ENCODE measurements at places on chromosomes 6 and 20.

DNA sequence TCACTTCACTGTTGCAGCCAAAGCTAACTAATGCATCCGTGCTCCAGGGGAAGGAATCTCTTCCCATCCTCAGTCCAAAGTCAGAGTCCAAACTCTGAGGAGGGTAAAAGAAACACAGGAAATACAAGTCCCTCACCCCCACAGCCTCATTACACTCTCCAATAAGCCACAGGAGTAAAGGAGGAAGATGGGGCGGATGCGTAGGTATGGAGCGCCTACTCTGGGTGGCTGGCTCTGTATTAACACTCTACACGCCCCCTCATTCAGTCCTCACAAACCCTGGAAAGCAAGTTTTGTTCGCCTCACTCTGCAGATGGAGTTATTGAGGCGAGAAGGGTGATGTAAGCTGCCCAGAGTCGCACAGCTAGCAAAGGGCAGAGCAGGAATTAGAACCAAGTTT lies 242.9 kb downstream of the NRN1 start:
- DNase-seq = no peak

- no peak for DNase-seq
Measured at GRCh38 chr6:26022737-26023136, 60.1 kb downstream of the TRIM38 start.

DNA sequence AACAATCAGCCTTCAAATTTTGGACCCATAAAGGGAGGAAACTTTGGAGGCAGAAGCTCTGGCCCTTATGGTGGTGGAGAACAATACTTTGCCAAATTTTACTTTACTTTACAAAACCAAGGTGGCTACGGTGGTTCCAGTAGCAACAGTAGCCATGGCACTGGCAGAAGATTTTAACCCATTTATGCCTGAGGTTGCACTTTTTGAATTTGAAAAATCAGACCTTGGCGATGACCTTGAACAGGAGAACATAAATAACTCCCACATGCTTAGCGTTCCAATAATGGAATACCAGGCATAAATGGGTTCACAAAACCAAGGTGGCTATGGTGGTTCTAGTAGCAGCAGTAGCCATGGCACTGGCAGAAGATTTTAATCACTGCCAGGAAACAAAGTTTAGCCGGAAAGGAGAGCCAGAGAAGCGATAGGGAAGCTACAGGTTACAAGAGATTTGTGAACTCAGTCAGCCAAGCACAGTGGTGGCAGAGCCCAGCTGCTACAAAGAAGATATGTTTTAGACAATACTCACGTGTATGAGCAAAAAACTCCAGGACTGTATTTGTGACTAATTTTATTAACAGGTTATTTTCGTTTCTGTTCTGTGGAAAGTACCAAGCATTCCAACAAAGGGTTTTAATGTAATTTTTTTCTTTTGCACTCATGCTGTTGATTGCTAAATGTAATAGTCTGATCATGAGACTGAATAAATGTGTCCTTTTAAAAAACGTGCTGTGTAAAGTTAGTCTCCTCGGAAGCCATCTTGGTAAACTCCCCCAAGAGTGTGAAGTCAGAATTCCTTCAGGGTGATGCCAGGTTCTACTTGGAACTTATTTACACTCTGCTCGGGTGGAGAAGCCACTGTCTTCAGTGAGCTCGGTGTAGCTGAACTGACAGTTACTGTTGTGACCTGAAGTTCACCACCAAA lies 6.7 kb downstream of the SFT2D1 start:
- DNase-seq = no peak

GRCh38 chr6:81749707-81750106 lies 2.8 kb downstream of the TENT5A start:
- DNase-seq = no peak

GRCh38 chr6:117674503-117674902 lies 766 bp upstream of the NUS1 start:
- no peak for DNase-seq

DNA sequence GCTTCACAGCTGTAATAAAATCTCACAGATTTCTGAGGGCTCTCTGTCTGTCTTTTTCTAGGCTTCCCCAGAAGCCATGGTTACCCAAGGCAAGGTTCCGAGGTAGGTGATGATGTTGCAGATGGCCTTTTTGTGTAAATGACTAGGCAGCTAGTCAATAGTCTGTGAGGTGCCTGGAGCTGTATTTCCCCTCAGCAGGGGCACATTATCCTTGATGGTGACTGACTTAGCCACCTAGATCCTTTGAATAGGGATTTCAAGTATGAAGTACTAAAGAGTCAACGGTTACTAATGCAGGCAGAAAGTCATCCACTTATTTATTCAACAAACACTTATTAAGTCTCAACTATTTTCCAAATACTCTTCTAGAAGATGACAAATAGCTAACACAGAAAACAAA lies 49.3 kb upstream of the L3MBTL3 start:
- no peak for DNase-seq

DNA sequence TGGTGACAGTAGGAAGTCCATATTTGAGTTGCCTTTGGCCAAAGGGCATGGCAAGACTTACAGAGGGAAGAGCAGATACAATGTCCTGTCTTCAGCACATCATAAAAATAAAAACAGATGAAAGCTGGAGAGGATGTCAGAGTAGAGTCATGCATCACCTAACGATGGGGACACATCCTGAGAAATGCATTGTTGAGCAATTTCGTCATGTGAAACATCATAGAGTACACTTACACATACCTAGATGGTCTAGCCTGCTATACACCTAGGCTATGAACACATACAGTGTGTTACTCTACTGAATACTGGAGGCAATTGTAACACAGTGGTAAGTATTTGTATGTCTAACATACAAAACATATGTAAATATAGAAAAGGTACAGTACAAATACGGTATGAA lies 75.6 kb downstream of the VEGFA start:
- no peak for DNase-seq

DNA sequence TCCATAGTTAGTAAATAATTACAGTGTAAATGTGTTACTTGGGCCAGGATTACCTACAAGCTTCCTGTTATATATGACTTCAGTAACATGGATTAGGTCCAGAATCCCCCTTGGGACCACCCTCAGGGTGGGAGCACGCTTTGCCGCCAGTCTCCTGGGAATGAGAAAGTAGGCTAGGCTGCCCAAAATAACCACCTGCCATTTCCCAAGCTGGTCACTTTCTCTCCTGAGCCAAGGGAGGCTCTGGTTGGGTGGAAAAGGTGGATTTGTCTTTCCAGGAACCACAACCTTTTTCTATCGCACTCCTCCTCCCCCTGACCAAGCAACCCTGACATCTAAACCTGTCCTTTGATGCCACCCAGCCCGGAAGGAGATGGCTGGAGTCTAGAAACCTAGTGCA lies 9.6 kb upstream of the RIMS4 start:
- DNase-seq = no peak

- DNase-seq = peak; percentile 93
Measured at GRCh38 chr20:37907677-37908401, 4.9 kb downstream of the VSTM2L start.

DNA sequence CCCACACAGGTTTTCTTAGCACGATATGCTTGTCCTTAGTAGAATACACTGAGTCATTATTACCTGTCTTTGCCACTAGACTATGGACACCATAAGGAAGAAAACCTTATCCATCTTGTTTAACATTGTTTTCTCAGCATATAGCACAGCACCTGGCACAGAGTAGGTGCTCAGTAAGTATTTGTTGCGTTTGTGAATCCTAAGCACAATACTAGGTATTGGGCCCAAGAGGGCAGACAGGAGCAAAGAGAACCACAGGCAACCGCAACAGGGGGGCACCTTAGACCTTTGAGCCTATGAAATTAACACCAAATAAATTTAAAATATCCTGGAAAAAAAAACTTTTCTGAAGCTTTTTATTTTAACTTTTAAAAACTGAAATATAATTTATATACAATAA lies 3.7 kb upstream of the NCOA6 start:
- no peak for DNase-seq

DNA sequence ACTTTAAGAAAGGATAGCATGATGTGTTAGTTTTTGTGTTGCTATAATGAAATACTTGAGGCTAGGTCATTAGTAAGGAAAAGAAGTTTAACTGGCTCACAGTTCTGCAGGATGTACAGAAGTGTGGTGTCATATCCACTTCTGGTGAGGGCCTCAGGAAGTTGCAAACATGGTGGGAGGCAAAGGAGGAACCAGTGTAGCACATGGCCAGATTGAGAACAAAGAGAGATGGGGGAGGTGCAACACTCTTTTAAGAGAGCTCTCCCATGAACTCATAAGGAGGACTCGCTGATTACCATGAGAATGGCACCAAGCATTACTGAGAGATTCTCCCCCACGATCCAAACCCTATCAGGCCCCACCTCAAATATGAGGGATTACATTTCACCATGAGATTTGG lies 265.4 kb downstream of the RIMS1 start:
- DNase-seq = no peak

- DNase-seq = no peak
Measured at GRCh38 chr6:6722195-6722594, 133.7 kb downstream of the LY86 start.

- DNase-seq = peak; percentile 89
Measured at GRCh38 chr20:57030611-57031600, 235.5 kb downstream of the BMP7 start.

- no peak for DNase-seq
Measured at GRCh38 chr6:124055963-124056362, 252.3 kb downstream of the NKAIN2 start.

DNA sequence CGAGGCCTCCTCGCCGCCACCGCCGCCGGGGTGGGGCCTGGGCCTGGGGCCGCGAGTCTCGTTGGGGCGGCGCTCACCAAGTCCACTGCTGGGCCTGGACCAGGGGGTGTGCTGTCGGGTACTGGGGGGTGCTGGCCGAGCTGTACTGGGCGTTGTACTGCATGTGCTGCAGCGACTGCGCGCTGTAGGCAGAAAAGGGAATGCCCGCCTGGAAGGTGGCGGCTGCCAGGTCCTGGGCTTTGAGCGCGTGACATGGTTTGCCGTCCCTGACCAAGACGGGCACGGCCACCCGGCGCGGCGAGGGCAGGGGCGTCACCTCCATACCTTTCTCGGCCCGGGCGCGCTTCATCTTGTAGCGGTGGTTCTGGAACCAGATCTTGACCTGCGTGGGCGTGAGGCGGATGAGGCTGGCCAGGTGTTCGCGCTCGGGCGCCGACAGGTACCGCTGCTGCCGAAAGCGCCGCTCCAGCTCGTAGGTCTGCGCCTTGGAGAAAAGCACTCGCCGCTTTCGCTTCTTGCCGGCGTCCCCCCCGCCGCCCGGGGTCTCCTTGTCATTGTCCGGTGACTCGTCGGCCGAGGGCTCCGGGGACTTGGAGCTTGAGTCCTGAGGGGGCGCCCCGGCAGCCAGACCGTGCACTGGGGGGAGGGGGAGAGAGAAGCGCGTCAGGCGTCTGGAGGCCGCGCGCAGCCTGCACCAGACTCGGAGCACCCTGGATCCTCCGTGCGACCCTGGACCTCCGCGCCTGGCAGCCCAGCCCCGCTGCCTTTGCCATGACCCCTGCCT lies 1.8 kb downstream of the NKX2-2 start:
- no peak for DNase-seq

GRCh38 chr20:24776755-24777271 lies 172.3 kb upstream of the CST7 start:
- no peak for DNase-seq

DNA sequence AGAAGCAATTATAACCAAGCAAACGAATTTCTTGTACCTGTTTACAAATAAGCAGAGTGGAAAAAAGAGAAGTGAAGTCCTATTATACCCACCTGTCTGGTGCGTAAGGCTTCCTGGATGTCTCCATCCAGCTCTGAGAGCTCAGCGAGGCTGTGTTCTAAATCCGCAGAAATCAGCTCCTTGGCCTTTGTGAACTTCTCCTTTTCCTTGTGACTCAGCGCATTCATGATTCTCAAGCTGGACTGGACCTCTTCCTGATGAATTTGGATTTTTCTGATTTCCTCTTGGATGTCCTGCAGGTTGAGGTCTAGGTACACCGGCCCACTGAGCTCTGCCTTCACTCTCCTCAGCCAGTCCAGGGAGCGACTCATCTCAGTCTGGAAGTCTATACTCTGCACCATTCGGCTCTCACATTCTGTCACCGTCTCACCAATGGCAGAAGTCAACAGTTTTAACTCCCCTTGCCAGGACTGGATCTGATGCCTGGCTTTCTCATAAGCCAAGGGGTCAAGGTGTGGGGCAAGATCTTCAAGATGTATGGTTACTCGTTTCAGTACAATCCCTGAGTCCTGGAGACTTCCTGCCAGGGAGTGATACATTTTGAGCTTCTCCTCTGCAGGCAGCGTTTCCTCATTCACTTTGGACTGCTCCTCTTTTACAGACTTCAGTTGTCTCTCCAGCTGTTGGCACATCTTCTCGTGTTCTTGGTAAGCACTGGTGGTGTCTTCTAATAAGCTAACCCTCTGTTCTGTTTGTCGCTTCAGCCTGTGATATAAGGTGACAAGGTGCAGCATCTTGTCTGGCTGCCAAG lies 307.3 kb downstream of the SYNE1 start:
- no peak for DNase-seq

GRCh38 chr20:17594443-17594842 lies 24.6 kb downstream of the DSTN start:
- no peak for DNase-seq

- no peak for DNase-seq
Measured at GRCh38 chr20:1684872-1685271, 27.3 kb upstream of the SIRPG start.

DNA sequence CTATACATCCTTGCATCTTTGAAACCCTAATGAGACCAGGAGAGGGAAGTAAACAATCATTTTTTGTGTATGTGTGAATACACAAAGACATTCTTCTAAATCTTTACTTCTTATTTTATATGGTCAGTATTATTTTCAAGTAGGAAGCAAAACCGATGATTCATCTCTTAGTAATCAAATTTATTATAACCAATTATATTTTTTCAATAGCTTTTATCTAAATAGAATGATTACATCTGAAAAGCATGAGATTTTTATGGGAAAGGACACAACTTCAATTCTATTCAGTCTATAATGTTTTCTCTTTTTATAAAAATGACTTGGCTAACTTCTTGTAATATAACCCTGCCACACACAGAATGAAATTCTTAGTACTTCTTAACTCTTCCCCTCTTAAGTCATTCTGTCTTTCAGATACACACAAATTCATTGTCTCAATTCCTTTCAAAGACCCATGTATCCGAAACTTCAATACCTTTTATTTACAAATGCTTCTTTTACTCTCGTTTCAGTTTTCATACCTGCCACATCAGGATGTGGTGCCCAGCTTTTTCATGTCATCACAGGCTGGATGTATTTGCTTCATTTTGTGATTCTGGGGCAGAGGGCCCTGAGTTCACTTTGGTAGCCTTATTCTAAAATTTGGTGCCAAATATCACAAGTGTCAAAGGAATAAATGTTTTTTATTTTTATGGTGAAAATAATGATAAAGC lies 227.0 kb downstream of the PHF3 start:
- peak; percentile 35 for DNase-seq

All from COLO829 (cell line).